ENCODE measurements at places on chromosomes 2 and 18. TPM values are rescaled to one million over a fixed set of nuclear protein-coding genes. Genes with fewer than 3 reads are reported as not detected.

- no peak for DNase-seq
Observed at GRCh38 chr2:95079199-95079683, 42.4 kb downstream of the MRPS5 start.

GRCh38 chr2:152115952-152116351, 17.1 kb upstream of the CACNB4 start:
- peak; percentile 17 for DNase-seq

GRCh38 chr2:186977433-186978045, 128.6 kb upstream of the ZSWIM2 start:
- no peak for DNase-seq

GRCh38 chr18:9133225-9133624, 3.4 kb upstream of the ANKRD12 start:
- DNase-seq: no peak

DNA sequence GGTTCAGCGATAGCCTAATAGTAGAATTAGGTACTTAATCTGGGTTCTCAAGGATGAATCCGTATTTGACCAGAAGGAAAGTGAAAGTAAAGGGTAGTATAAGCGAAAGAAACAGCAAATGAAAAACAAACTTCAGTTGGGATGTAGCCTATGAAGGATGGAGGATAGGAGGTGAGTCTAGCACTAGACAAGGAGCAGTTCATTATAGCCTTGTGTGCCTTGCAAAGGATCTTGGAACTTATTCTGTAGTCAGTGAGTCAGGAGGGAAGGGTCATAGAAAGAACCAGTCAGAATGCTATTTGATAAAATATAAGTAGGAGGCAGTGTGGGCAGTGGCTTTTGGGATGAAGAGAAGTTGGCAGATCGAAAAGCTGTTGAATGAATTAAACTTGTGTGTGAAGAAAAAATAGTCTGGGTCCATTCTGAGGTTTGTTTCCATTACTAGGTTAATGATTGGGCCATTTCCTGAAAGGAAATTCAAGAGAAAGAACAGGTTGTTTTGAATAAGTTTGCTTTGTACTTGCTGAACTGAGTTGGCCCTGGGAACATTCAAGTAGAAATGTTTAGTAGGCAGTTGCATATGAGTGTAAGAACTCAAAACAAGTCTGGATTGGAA, 48.5 kb downstream of the ANKRD12 start:
- DNase-seq: no peak

DNA sequence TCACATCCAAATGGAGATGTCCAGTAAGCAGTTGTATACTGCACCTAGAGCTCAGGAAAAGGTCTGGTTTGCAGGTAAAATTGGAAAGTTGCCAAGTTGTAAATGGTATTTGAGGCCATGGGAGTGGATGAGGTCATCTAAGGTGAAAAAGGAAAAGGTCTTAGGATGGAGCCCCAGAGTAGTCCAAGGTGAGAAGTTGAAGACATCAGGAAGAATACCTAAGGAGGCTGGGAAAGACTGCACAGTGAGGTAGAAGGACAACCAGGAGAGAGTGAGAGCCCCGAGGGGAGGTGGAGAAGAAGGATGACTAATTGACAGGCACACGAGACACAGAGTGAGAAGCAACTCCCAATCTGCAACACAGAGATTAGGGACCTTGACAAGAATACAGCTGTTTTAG, 10.7 kb downstream of the DPP4 start:
- peak; percentile 51 for DNase-seq

- DNase-seq: no peak
Observed at GRCh38 chr2:232890536-232890895, 20.5 kb downstream of the SNORC start.

DNA sequence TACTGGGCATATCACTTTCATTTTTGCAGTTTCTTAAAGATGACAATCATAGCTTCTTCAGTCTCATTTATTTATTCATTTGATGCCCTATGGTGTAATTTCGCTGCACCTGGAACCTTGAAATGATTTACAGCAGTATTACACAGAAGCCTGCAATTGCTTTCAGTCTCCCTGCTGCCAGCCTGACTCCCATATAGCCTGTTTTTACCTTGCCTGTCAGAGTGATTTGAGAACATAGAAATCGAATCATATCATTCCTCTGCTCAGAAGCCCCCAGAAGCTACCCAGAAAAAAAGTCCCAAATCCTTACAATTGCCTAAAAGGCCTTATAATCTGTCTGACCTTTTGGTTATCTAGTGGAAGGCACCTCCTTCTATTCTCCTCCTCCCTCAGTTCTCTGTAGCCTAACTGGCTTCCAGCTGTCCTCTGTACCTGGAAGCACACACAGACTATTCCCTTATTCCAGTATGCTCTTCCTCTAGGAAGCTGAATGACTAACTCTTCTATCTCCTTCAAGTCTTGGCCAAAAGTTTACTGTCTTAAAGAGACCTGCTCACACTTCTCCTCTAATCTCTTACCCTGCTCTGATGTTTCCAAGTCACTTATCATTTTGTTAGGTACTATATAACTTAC, 12.6 kb downstream of the SCN3A start:
- DNase-seq: no peak

GRCh38 chr18:12312976-12313375, 4.9 kb downstream of the TUBB6 start:
- no peak for DNase-seq

DNA sequence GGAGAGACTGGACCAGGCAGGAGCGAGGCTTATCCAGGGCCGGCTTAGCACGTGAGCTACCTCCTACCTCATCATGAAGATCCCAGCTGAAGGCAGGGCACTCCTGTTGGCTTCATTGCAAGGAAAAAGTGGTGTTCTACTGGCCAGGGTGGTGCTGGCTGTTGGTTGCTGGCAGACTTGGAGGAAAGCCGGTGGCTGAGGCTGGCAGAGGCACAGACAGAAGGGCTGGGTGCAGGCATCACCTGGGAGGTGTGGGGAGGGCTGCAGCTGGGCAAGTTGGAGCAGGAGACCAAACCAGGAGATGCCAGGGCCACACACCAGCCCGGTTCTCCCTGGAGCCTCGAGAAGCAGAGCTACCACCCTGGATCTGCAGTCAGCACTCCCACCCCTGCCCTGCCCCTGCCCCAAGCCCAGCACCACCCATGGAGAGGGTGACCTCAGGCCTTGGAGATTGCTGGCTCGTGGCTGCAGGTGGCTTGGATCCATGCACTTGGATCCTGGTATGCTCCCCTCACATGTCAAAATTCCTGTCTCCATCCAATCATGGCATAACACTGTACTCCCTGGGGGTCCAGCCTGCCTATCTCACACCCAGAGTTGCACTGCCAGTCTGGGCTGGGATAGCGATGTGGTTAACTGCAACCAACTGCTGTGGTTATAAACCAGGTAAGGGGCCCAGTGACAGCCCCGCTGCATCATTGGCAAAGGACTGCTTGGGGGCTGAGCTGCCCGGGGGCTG, 49.7 kb downstream of the GLI2 start:
- no peak for DNase-seq

DNA sequence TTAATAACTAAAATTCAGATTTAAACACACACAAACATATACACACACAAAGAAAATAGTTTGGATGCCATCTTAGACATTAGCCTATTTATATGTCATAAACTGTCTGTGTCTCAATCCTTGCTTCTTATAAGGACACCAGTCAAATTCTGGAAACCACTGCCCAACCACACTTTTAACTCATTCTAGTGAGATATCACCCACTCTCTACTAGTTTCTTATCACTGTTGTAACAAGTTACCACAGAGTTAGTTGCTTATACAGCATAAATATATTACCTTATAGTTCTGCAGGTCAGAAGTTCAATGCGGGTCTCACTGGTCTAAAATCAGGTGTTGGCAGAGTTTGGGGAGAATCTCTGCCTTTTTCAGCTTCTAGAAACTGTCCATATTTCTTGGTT, 239.1 kb downstream of the MTX2 start:
- DNase-seq: no peak

- DNase-seq: peak; percentile 71
Observed at GRCh38 chr2:55482186-55482884, 37.2 kb upstream of the CFAP36 start.

DNA sequence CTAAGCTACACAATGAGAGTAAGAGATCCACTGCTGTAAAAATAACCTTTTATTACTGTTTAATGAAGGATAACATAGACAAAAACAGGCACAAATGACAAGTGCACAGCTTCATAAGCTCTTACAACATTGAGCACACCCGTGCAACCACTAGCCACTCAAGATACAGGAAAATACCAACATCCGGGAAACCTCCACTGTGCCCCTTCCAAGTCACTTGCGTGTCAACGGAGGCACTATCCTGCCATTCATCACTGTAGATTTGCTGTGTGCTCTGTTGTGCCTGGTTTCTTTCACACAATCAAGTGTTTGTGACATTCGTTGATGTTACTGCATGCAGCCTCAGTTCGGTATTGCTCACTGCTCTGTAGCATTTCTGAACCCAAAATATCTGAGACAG, 292.9 kb upstream of the MYT1L start:
- no peak for DNase-seq

DNA sequence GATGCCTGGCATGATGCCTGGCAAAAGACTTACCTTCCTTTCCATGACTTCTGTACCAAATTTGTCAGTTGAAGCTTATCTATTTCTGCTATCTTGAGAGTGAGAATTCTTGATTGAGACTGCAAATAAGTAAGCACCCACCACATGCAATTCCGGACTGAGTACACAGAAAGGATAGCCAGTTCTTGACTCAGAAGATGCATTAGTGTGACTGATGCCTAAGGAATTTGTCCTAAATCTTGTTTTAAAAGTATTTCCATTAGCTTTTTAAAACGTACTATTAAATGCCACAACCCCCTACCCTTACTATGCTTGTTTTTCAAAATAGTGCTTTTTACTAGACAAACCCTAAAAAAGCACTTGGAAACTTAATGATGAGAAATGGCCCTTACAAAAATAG, 545 bp downstream of the MPP4 start:
- peak; percentile 91 for DNase-seq

DNA sequence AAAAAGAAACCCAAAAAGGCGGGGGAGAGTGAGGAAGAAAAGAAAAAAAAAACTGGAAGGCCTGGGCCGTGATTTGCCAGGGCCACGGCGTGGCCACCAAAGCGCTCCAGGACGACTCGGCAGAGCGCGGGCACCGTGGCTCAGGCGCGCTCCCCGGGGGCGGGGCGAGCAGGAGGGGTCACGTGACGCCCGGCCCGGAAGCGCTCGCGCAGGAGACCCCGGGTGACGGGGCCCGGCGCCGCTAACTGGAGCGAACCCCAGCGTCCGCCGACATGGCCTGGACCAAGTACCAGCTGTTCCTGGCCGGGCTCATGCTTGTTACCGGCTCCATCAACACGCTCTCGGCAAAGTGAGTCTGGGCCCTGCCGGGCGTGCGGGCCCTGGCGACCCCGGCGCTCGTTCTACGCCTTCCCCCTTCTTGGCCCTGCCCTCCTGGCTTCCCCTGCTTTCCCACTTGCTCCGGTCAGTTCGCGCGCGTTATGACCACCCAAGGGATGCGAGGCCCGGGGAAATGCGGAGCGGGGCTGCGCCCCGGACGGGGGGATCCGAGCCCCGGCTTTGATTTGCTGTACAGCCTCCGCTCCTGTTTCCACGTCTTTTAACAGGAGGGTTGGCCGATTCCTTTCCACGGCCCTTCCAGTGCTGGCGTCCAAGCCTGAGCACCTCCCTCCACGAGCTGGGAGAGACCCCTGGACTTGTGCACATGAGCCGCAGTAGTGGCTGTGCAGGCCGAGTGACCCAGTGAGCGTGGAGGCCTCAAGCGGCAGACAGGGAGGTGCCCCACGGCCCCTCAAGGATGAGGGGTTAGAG, at the start of gene SLC35F6:
Gene SLC35F6 (plus strand): TSS at position 207 of the 810 bp plus-strand sequence. CDS start 66 bp downstream, at position 273.
- peak; percentile 74 for DNase-seq

DNA sequence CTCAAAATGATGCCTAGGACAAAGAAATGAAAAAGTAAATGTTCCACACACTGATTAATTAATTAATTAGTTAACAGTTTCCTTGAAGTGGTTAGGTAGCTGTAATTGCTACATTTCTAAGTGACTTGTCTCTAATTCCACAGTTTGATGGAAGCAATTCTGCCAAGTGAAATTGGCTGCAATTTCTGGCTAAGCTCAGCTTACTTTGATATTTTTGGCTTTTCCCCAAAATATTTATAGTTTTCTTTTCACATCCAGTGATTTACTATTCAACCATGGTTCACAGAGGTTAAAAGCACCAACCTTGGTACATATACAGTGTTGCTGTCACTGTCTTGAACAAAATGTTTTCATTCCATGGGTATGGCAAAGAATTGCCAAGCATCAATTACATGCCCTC, 459.5 kb upstream of the CDH20 start:
- no peak for DNase-seq

GRCh38 chr2:143926736-143927135, 593.2 kb downstream of the ZEB2 start:
- no peak for DNase-seq

DNA sequence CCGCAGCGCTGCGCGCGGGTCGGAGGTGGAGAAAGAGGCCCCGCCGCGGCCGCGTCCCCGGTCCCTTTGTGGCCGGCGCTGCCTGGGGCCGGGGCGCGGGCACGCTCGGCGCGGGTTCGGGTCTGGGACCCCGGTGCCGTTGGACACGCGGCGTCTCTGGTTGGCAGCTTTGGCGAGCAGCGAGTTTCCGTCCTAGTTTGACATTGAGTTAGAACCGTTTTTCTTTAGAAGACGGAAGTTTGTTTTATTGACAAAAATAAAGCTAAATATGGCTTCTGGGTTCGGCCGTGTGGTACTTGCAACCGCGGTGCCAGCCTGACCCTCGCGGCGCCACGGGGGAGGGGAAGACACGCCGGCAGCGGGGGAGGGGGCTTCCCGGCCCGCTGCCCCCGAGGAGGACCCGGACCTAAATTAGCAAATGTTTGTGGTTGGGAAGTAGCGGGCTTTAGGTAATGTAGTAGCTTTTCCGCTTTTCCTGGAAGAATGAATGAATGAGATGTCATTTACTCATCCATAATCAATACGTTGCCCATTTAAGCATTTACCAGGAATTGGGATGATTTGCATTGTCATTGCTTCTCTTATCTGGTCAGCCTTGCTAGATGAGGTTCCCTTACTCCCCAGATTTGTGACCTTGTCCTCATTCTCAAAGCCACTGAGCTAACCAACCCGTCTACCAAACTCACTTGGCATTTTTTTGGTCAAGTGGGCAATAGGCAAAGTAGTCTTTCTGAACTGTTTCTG, 530 bp downstream of the GALNT1 start:
- DNase-seq: peak; percentile 25

Gene POTEC
- not detected for total RNA-seq

Gene B4GALT6
- 3.8 TPM for total RNA-seq

Gene DSC1
- total RNA-seq: not detected

Gene CLIP4
- 15.9 TPM for total RNA-seq

Gene SLC19A3
- total RNA-seq: not detected

Gene MYOM1
- not detected for total RNA-seq

Gene FOXD4L1
- 0.07 TPM for total RNA-seq

Gene SFTPB
- not detected for total RNA-seq

Gene UGT1A10
- total RNA-seq: not detected

Gene FASTKD1
- 19.0 TPM for total RNA-seq

Gene SCN1A
- not detected for total RNA-seq

Gene ICOS
- total RNA-seq: not detected

Gene GBX2
- total RNA-seq: 0.96 TPM

Gene GPR39
- 8.2 TPM for total RNA-seq

Gene ADCYAP1
- total RNA-seq: 0.98 TPM

Gene PJVK
- not detected for total RNA-seq

Gene PIEZO2
- 11.7 TPM for total RNA-seq
